ENCODE measurements at places on chromosomes 2 and 18. TPM values are rescaled to one million over a fixed set of nuclear protein-coding genes. Genes with fewer than 3 reads are reported as not detected.

The GPD2 gene
- total RNA-seq: 10.2 TPM

The GPAT2 gene
- total RNA-seq: 0.67 TPM

The ANKRD29 gene
- 0.88 TPM for total RNA-seq

The TMEM247 gene
- not detected for total RNA-seq

The IL1R1 gene
- total RNA-seq: 0.94 TPM

The AQP12A gene
- not detected for total RNA-seq

The SP5 gene
- not detected for total RNA-seq

The WNT10A gene
- 2.3 TPM for total RNA-seq

The TMEM198 gene
- 4.8 TPM for total RNA-seq

The AGFG1 gene
- total RNA-seq: 40.2 TPM

The CAPG gene
- total RNA-seq: 2.8 TPM

The GALR1 gene
- total RNA-seq: 0.29 TPM

The EVX2 gene
- 0.16 TPM for total RNA-seq

The RGPD3 gene
- total RNA-seq: 0.81 TPM

The DSG3 gene
- 0.24 TPM for total RNA-seq

The C2orf72 gene
- total RNA-seq: 0.69 TPM

The RNF138 gene
- 12.4 TPM for total RNA-seq

The CD8B gene
- total RNA-seq: not detected
